Right cardiac atrium (tissue), 5 donors: ENCODE measurements at places on chromosomes 1 and 21. TPM values are rescaled to one million over a fixed set of nuclear protein-coding genes. Genes with fewer than 3 reads are reported as not detected.

GRCh38 chr1:232550007-232550406 is 79.9 kb downstream of the SIPA1L2 start:
- no peak for DNase-seq

DNA sequence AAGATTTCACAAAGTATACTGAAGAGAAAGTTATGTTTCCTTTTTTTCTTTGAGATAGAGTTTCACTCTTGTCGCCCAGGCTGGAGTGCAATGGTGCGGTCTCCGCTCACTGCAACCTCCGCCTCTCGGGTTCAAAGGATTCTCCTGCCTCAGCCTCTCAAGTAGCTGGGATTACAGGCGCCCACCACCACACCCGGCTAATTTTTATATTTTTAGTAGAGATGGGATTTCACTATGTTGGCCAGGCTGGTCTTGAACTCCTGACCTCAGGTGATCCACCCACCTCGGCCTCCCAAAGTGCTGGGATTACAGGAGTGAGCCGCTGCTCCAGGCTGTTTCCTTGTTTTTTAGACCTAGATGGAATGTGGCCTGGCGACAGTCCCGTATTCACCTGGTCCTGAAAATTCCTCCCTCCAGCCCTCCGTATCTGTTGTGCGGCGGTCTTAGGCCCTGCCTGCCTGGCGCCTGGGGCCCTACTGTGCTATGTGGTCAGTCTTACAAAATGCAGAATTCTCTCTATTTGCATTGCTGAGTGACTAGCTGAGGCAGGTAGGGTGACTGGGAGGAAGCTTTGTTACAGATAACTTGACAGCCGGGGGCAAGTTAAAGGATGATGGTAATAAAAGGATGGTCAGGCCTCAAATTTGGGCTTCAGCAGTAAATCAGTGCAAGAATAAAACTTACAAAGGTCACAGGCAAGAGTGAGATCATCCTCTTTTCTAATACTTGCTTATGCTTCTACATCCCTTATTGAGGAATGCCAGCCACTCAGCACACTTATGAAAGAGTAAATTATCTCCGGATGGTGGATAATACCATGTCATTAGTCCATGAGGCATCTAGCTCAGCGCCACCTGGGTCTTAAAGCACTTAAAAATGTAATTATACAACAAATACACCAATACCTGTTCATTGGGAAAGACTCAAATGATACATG is 30.3 kb downstream of the PARK7 start:
- no peak for DNase-seq

GRCh38 chr1:171213559-171214454 is 28.7 kb downstream of the FMO2 start:
- DNase-seq: no peak

DNA sequence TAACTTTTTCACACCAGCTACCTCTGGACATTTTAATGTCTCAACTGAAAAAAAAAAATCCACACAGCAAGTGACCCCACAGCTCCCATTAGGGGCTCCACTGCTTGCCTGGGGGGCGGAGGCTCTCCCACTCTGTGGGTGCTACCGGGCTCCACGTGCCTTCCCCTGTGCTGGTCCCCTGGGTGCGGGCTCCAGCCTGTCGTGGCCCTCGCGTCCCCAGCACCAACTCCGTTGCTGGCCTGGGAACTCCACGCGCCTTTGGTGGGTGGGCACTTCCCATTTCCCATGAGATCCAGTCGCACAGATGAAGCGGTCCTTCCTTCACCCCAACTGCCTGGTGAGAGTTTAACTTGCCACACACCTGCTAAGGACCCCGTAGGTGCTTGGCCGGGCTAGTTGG is 27.1 kb upstream of the GPR153 start:
- DNase-seq: peak; percentile 42

DNA sequence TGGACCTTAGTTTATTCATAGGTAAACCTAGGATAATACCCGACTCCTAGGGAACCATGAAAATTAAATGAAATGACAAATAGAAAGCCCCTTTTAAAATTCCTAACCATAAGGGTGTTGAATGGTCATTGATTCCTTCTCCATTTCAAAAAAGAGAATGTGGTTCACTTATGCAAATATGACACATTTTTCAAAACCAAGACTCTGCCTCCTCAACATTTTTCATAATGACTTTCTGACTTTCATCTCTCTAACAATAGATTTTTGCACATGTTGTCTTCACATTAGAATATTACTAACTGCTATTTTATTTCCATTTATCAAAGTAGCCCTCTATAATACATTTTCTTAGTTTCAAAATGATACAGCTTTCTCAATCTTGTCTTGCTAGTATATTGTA is 169.1 kb downstream of the NTNG1 start:
- DNase-seq: no peak

DNA sequence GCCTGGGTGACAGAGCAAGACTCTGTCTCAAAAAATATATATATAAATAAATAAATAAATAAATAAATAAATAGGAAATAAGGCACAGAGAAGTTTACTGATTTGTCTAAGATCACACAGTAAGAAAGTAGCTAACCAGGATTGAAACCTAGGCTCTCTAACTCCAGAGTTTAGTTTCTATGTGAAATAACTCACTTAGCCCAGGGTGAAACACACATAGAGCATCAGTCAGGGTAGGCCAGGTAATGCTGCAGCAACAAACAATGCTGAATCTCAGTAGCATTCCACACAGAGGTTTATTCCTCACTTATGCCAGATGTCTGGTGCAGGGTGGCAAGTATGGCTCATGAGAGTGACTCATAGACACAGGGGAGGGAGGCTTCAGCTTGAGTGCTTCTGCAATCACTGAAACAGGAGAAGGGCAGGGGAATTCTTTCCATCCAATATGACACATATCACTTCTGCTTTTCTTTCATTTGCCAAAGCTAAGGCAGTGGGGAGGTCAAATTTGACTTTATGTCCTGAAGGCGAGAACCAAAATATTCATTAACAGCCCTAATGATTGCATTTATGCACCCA is 37.1 kb upstream of the KANK4 start:
- no peak for DNase-seq

GRCh38 chr1:230866171-230867070 is 1.9 kb downstream of the C1orf198 start:
- no peak for DNase-seq

- DNase-seq: no peak
Measured at GRCh38 chr1:16267690-16268180, 30.8 kb upstream of the CPLANE2 start.

DNA sequence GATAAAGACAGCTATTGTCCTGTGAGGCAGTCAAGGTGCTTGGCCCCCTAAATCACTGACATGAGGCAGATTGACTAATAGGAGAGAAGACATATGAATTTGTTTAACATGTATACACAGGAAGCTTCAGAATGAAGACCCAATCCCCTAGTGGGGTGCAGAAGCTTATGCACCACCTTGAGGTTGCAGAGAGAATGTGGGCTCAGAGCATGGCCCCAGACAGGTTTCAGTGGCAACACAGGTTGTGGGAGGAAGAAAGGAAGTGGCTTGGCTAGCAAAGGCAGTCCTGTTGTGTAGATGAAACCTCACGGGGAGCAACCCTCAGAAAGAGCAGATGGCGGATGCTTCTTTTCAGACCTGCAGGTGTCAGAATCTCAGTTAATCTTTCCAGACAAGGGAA is 37.0 kb upstream of the PARP1 start:
- DNase-seq: no peak

DNA sequence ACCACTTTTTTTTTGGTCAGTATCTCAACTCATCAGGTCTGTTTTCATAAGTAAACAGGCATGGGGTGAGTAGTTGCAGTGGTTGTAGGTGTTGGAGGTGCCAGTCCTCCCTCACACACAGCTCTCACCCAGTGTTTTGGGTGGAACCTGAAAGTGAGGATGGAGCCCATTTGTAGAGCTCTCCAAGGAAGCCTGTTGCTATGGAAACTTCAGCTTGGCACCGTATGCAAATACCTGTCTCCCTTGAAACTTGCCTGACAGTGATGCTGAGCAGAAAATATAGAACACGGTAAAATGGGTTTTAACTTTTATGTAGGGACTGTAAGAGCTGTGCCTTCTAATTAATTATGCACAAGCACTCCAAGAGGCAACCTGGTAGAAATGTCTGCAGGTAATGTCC is 214.1 kb downstream of the AJAP1 start:
- no peak for DNase-seq

DNA sequence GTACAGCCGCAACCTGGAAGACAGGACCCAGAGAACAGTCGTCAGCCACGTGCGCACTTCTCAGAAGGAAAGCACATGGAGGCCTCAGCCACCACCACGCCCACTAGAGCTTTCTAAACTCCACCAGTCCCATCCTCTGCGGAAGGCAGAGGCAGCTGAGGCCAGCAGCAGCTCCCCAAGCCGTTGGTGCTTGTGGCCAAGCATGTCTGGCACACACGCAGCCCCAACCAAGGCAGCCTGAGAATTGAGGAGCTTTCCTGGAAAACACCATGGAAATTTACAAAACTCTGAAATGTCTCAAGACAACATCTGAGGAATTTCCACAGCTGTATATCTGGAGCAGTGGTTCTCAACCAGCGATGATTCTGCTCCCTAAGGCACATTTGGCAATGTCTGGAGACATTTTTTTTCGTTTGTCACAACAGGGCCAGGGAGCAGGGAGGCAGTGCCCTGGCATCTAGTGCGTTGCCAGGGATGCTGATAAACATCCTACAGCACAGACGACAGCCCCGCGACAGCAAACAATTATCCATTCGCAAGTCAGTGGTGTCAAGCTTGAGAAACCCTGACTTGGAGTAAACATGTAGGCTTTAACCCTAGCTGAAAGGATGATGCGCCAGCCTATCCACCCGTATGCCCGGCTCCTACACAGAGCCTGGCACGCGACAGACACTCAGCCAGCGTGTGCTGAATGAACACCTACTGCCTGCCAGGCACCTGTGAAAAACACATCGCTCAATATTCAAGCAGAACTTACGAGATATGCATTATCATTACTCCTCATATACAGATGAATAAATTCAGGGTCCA is 24.7 kb downstream of the NPHP4 start:
- peak; percentile 82 for DNase-seq

DNA sequence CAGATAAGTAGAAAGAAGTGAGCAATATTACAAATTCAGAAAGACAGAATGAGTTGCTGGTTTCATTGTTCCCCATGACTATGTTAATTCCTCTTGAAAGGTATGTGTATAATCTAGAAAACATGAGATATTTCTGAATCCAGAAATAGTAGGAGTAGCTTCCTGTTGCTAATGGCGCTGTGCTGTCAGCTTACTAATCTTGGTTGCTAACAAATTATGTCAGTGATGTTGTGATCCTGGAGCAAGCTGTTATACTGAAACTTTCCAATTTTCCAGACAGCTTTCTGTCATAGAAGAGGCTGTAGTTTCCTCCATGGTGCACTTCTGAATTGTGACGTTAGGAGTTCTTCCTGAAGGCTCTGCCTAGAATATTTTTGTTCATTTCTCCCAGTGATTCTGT is 372.3 kb downstream of the USP25 start:
- no peak for DNase-seq

Gene EPHB2
- total RNA-seq: 7.7 TPM

Gene MYBPH
- not detected for total RNA-seq

Gene SYTL1
- total RNA-seq: 0.39 TPM

Gene HTR6
- not detected for total RNA-seq

Gene ACTL8
- not detected for total RNA-seq

Gene HSPB7
- total RNA-seq: 2,473 TPM

Gene RORC
- 6.6 TPM for total RNA-seq

Gene ANGPTL1
- 22.6 TPM for total RNA-seq

Gene SLC5A9
- total RNA-seq: 1.1 TPM

Gene HSD3B2
- total RNA-seq: 0.11 TPM
